ENCODE measurements at places on chromosomes 13 and 19.

GRCh38 chr13:105502193-105502592, 1033.3 kb downstream of the EFNB2 start:
- no peak for DNase-seq

DNA sequence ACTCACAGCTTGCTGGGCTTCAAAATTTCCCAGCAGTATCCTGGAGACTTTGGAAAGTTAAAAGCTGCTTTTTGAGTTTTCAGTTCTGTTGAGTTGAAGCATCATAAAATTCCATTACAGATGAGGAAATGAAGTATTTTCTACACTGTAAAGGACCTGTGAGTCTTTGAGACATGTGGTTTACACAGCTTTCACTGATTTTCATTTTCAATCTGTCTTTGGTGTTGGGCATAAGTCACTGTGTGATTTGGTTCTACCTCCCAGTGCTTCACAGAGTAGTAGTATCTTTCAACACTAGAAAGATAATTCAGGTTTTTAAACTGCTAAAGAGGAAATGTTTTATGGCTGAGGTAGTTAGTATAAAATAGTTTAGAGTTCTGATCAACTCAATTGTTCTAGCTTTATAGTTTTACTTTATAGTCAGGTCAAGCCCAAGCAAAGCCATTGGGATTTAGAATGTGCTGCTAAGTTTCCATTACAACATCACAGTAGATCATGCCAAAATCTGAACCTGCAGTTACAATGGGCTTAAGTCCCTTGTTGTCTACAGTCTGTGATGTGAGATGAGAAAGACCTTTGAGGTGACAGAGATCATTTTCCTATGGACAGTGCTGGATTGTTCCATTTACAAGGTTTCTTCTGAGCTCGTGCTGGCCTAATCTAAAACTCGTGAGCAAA, 161.6 kb downstream of the FLT1 start:
- no peak for DNase-seq

DNA sequence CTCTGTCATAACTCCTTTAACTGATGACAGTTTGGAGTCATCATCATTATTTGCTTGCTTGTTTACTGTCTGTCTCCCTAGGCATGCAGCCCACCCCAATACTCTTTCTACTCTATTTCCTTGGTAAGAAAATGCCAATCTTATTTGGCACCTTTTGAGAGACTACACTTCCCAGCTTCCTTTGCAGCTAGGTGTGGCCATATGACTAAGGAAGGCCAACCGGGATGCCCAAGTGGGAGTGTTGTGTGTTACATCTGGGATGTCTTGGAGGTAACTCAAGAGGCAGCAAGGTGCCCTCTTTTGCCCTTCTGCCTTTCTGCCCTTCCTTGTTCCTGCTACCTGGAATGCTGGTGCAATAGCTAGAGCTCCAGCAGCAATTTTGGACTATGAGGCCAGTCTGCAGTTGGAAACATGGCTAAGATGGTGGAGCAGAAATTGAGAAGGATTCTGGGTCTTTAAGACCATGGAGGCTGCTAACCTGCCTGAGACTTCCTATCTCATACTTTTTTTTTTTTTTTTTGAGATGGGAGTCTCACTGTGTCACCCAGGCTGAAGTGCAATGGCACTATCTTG, 27.5 kb downstream of the C19orf81 start:
- DNase-seq, result no peak

- no peak for DNase-seq
Observed at GRCh38 chr13:39599012-39599411, 4.0 kb downstream of the LHFPL6 start.

DNA sequence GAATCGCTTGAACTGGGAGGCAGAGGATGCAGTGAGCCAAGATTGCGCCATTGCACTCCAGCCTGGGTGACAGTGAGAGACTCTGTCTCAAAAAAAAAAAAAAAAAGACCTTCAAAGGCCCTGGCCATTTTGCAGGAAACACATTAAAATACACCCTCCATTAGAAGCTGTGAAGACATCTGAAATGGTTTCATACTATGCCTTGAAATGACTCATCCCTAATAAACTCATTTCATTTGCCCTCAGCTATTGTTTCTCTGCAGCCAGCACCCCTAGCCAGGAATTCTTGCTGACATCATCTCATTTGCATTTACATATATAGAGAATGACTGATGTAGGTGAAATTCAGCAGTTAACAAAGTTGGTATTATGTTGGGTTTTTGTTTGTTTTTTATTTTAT, 8.7 kb downstream of the EML2 start:
- DNase-seq, result no peak

DNA sequence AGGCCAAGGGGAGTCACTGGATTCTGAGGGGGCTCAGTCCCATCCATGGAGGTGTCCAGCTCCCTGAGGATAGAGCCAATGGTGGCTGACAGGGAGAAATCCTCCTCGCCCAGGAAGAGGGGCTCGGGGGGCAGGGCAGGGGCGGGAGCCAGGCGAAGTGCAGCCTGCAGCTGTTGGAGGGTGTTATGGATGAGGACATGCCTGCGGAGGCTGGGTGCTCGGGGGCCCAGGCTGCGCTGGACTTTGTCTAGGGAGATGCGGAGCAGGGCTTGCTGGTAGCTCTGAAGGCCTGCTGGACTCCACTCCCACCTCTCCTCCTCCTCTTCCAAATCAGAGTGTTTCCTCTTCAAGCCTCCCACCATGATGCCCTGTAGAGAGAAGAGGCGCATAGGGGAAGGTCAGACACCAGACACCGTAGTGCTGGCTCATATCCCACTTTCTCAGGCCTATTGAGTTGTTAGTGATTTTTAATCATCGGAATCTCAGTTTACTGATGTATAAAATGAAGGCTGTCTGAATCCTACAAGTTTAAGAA, 2.3 kb downstream of the SERTAD3 start:
- no peak for DNase-seq

Measured in colonic mucosa (tissue), 4 donors.